ENCODE measurements at places on chromosomes 6 and 20.

- DNase-seq = no peak
Measured at GRCh38 chr6:38610050-38610625, 29.6 kb downstream of the BTBD9 start.

GRCh38 chr20:23367770-23368169 is 5.8 kb downstream of the GZF1 start:
- no peak for DNase-seq

DNA sequence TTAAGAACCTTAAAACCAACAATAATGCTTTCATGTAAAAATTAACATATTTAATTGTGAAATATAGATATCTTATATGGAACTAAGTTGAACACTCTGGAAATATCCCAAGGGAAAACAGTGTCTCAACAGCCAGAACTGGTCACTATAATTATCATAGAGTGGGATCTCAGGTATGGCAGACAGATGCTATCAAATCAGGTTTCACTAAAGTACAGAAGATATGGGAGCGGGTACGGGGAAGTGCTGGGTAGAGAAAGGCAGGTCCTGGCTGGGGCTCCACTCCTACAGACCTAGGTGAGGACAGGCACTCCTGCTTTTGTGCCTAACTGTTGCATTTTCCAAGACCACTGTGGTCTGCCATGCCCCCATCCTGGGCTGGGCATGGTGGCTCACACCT is 128.2 kb upstream of the BEND3 start:
- DNase-seq = no peak

- no peak for DNase-seq
Measured at GRCh38 chr20:32600681-32601237, 15.6 kb upstream of the NOL4L start.

DNA sequence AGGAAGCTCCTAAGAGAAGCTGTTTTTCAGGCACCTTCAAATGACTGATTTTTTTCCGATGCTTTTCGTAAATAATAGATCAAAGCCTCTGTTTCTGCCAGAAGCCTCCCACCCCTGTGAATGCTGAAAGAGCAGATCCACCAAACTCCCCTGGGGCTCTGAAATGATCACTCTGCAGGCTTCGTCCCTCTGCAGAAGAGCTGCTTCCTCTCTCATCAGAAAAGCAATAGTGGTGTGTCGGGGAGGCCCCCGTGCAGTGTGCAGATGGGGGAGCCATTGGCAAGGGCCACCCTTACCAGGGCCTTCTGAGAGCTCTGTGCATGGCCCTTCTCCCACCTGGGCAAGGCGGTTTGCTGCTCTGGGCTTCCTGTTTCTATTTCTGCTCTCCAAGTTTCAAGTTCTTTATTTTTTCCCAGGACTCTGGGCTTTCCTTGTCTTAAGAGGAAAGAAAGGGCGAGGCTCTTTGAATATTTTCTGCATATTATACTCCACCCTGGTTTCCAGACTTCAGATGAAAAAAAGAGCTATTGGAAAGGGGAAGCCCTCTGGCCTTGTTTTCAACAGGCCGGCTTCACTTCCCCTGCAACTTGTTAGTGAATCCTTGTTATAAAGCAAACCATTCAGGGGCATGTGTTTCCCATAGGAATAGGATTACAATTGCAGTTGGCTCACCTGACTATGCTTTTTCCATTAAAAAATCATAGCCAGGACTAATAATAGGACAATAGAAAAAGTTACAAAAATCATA is 155.2 kb downstream of the TTLL2 start:
- no peak for DNase-seq

GRCh38 chr6:56794421-56794820 is 151.7 kb upstream of the DST start:
- DNase-seq = no peak

DNA sequence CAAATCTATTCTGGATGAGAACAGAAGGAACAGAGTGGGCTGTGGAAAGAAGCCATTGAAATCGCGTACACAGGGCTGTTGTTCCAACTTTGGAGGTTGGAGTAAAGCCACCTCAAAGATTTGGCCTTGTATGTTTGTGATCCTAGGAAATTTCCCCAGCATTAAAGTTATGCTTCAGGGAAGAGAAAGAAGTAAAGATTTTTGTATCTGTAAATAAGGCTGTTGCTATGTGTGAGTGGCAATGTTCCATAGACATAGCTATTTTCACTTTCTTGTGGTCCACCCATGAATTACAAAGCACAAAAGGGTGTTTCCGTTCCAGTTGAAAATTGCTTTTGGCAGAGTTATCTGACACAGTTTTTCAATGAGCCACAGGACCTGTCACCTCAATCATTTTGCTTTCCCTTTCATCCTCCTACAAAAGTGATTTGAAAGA is 321.3 kb downstream of the TFAP2B start:
- DNase-seq = no peak

DNA sequence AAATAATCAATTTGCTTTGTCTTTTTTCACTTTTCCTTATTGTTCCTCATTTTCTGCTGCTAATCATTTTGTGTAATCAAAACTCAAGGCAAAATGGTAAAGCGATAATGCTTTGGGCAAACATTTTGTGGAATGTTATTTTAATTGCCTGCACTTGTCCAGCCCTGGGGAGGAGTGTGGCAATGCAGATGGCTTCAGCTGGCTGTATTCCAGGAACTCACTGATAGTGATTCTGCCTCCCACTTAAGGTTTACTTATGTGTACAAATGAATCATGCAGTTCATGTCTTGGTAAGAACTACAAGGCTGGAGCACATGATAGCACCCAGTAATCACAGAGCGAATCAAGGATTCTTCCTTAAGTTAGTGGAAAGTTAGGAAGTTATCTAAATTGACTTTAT is 107.8 kb downstream of the COL19A1 start:
- DNase-seq = no peak

- DNase-seq = no peak
Measured at GRCh38 chr20:22063753-22064152, 358.3 kb downstream of the PAX1 start.

DNA sequence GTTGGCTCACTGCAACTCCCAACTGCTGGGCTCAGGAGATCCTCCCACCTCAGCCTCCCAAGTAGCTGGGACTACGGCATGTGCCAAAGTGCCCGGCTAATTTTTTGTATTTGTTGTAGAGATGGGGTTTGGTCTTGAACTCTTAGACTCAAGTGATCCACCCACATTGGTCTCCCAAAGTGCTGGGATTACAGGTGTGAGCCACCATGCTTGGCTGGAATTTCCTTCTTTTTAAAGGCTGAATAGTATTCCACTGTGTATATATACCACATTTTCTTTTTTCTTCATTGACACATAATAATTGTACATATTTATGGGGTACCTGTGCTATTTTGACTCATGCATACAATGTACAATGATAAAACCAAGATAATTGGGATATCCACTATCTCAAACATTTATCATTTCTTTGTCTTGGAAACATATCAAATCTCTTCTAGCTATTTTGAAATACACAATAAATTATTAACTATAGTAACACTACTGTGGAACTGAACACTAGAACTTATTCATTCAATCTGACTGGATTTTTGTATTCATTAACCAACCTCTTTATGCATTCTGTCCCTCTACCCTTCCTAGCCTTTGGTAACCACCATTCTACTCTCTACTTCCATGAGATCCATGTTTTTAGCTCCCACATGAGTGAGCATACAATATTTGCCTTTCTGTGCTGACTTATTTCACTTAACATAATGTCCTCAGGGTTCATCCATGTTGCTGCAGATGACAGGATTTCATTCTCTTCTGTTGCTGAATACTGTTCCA is 7.8 kb downstream of the MDC1 start:
- DNase-seq = no peak

DNA sequence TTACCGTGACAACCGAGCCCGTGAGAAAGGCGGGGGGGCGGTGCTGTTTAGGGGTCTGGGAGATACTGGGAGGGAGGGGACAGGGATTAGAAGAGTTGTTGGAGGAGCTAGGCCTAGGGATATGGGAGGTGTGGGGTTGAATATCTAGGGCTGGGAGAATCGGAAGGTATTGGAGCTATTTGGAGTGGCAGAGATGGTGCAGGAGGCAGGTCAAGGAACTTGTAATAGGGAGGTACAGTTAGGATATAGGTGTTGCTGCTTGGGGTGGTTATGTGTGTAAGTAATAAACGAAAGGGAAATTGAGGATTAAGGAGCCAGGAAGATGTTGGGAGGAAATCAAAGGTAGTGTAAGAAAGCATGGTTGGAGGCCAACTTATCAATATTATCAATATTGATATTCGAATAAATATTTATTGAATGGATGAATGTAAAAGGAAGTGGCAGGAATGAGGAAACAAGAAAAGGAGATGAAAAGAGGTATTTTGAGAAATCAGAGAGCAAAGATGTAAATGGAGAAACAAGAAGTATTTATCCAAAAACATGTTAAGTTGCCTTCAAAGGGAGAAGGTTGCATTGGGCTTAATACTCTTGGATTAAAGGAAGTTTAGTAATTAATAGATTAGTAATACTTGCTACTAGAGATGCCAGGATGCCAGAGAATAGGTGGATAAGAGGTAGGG is 602 bp downstream of the PPP1R11 start:
- DNase-seq = no peak

DNA sequence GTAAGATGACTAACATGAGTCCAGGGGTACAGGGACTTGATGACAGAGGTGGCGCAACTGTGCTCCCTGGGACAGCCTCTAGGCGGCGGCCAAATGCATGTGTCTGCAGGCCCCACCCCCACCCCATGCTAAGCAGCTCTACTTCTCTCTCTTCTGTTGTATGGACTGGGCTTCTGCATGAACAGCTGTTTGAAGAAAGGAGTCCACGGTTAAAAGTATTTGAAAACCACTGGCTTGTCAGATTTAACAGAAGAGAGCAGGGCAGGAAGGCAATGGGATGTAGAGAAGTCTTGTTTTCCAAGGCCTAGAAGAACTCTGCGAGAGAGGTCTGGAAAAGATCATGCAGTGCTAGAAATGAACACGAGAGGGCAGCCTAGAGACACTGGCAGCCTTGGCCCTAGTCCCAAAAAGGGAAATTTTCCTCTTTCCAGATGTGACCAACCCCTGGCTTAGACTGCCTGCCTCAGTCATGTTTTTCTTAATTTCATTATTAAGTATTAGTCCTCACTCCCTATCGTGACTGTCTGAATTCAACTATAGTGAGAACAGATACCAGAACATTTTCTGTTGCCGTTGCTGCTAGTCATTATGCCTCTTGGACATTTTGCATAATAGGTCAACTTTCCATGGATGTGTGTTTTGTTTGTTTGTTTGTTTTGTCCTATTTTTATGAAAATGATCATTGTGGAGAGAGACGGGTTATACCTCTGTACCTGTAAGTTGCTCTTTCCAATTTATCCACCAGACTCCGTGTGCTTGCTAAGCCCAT is 265.0 kb downstream of the ADGRG6 start:
- DNase-seq = peak; percentile 23

DNA sequence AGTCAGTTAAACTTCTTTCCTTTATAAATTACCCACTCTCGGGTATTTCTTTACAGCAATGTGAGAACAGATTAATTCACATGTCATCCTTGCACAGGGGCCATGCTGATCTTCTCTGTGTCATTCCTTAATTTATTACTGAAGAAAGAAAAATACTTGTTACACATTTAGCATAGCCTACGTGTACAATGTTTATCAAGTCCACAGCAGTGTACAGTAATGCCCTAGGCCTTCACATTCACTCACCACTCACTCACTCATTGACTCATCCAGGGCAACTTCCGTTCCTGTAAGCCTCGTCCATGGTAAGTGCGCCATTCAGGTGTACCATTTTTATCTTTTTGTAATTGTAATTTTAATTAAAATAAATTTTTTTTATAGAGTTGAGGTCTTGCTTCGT is 73.6 kb downstream of the RSPH3 start:
- DNase-seq = no peak

GRCh38 chr20:58984691-58985090 is 3.6 kb downstream of the NELFCD start:
- DNase-seq = no peak

DNA sequence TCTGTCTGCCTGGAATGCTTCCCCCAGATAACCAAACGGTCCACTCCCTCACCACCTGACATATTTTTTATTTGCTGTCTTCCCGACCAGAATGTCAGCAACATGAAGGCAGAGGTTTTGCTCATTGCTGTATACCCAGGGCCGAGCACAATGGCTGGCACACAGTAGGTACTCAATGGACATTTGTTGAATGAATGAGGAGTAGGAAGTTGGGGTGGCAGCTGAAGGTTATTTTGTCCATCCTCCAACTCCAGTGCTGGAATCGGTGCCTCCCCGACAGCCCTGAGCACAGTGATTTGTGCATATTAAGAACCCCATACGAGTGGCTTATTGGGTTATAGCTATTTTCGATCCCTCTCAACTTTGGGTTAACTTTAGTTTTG is 10.3 kb downstream of the DUSP15 start:
- DNase-seq = no peak

DNA sequence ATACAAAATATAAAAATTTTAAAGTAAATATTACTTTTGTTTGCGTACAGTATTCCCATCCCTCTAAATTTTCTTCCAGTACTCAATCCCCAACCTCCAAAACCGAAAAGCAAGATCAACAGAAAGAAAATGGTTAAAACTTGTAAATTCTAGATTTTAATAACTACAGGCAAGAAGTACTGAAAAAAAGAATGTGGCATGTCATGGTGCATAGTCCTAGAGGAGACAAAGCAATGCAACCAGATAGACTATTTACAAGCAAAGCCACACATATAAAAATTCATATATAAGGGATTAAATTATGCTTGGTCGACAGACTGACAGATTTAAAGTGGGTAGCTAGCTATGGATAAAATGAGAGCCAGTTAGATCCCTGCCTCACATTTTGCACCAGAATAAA is 56.5 kb upstream of the HFE start:
- no peak for DNase-seq

DNA sequence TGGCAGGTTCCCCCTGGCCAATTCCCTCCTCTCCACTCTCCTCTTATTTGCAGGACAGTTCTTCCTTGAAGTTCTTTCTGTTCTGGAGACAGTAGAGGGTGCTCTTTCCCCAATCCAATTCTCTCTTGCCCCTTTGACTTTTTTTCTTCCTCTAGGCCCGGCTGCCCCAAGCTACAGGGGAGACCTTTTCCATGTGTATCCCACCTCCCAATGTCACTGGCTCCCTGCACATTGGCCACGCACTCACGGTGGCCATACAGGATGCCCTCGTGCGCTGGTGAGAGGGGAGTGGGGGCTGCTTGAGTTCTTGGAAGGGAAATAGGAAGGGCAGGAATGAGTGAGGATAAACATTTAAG is 1.5 kb downstream of the VARS2 start:
- no peak for DNase-seq

DNA sequence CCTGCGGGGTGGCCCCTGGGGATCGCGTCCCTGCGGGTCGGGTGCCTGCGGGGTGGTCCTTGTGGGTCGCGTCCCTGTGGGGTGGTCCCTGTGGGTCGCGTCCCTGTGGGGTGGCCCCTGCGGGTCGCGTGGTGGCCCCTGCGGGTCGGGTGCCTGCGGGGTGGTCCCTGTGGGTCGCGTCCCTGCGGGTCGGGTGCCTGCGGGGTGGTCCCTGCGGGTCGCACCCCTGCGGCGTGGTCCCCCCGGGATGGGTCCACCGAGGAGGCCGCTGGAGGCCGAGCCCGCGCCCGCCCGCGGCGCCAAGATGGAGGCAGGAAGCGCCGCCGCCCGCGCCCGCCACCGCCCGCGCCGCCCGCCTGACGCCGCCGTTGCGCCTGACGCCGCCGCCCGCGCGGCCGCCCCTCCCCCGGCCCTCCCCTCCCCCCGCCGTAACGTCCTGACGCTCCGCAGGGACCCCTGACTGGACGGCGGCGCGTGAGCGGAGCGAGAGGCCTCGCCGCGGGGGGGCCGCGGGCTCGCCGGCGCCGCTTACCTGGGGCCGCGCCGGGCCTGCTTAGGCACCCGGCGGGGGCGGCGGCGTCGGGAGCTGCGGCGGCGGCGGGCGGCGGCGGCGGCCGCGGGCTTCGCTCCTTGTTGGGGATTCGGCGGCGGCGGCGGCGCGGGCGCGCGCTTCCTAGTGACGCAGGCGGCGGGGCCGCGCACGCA is at the start of gene GMEB2:
TSS of gene GMEB2 (minus strand) at position 678 of the 705 bp plus-strand sequence. CDS start 7,704 bp downstream, outside the sequence.
- no peak for DNase-seq
